ENCODE measurements at places on chromosomes 11 and 22.

DNA sequence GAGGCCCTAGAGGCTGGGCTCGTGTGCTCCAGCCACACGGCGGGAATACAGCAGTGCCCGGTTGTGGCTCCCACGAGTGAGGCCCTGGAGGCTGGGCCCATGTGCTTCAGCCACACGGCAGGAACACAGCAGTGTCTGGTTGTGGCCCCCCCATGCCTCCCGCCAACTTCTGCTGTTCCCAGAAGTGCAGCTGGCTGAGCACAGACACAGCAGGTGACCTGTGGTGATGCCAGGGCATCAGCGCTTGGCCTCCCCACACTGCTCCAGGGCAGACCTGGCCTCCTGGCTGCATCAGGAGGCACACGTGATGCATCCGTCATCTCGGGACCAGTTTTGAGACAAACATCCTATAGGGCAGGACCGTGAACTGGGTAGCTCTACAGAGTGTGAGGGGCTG, 110.3 kb downstream of the KCNQ1OT1 start:
- DNase-seq: no peak

DNA sequence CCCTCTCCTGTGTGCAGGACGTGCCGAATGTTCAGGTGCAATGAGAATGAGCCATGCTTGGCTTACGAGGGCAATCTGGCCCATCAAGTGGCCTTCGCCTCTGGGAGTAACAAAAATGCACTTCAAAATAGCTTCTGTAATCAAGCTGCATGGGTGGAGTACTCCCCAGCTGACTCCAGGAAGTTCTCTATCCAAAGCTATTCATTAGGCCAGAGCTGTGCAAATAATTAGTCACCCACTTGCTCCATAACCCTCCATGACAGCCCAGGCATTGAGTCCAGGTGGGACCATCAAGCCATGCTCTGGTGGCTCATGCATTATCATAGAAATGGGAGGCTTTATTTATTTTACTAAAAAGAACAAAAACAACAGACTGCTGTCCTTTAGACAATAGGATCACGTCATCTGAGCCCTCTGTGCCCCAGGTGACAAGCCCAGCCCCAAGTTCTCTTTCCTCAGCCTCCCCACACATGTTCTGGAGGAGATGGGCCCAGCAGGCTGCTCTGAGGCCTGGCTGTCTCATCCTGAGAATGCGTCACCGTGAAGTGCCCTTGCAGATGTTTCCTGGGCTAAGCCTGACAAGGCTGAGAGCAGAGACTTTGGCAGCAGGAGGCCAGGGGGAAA, 244.7 kb downstream of the ETS1 start:
- DNase-seq: no peak

DNA sequence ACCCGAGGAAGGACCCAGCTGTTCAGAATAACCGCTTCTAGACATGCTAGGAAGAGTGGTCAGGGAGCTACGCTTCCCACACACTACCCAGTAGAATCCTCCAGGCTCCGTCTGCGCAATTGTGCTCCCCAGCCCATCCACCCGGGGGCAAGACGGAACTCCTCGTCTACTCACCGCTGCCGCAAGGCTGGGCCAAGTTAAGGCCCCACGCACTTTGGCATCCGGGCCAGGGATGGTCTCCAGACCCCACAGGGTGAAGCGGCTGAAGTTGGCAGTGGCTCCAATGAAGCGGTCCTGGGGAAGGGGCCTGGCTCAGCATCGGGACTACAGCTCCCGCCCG, 757 bp downstream of the RNASEH2C start:
- peak; percentile 13 for DNase-seq

DNA sequence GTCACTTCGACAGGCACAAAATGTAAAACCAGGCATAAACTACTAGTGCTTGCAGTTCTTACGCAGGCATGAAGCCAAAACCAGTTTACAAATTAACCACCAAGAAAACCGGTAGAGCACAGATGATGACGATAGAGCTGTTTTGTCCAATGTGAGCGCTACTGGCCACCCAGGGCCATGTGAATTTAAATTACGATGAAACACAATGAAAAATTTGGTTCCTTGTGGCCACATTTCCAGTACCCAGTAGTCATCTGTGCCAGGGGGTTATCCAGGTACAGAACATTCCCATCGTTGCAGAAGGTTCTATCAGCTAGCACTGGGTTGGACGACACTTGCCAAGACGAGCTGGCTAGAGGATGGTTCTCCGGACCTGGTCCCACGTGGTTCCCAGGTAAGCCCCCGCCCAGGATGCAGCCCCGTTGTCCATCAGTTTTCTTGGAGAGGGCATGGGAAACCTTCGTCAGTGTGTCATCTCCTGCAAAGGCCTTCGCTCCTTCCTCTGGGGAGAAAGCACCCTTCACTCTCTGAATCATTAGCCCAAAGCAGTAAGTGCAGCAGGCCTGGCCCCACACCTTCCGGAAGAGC, 1.1 kb upstream of the CD81 start:
- DNase-seq: no peak

- no peak for DNase-seq
Measured at GRCh38 chr11:117449111-117449693, 121.5 kb downstream of the CEP164 start.

DNA sequence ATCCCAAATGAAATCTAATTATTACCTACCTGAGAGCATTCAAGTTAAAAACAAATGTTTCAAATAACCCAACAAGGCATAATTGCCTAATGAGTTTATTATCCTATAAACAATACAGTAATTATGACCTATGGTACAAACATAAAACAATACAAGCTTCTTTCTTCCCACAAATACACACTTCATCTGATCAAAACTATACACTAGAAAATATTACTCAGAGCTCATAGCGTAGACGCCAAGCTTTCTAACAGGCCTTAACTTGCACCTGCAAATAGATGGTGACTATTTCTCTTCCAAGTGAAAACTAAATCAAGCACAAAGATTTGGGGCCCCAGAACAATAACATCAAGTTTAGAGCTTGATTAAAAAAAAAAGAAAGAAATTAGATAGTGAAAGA, 78.1 kb downstream of the SOX6 start:
- DNase-seq: no peak

- DNase-seq: no peak
Measured at GRCh38 chr11:85902353-85902752, 47.2 kb downstream of the CCDC83 start.

DNA sequence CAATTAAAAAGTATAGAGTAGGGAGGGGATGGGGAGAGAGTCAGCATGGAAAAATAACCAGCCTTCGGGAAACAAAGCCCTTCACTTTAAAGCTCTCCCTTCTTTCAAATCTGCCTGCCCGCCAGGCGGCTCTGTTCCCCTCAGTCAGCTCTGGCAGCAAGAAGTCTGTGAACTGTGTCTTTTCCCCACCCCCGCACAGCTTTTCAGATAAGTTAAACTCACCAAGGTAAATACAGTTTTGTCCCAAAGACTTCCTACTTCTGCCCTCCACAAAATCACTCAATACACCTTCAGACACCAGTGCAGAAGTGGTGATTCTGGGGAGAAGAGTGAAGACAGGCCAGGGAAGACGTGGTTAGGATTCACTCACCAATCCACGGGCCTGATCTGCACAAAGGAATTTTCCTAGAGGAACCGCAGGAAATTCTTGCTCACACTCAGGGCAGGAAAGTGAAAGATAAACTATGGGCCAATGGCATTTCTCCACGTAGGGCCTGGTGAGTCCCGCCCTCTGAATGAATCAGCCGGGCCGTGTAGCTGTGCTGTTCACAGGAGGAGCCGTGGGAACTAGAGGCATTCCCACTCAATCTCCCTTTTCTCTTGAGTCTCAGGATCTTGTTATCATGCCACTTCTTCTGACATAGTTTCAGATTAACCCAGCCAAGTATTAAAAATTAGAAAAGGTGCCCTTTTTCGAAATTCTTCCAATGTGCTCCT, at the start of gene TRIM5:
TSS of gene TRIM5 (minus strand) at position 429 of the 717 bp plus-strand sequence. CDS start 4,897 bp downstream, outside the sequence.
- peak; percentile 50 for DNase-seq

- DNase-seq: no peak
Measured at GRCh38 chr11:95739108-95739938, 50.3 kb downstream of the FAM76B start.

GRCh38 chr11:62601122-62601371, 618 bp downstream of the MTA2 start:
- peak; percentile 35 for DNase-seq

DNA sequence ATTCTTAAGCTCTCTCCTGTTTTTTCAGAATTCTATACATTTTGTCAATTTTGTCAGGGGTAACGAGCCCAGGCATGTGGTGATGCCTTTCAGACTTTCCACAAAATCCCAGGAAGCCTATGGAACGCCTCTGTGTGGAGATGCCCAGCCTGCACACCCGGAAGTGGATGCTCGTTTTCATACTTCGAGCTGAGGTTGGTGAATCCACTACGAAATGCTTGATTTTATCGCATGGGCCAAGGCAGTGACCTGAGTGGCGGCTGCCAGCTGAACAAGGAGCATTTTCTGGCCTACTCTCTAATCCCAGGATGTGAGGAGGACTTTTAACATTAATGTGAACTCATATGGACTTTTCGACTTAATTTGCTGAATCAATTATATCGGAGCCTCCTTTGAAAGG, 426.7 kb upstream of the B3GAT1 start:
- DNase-seq: no peak

DNA sequence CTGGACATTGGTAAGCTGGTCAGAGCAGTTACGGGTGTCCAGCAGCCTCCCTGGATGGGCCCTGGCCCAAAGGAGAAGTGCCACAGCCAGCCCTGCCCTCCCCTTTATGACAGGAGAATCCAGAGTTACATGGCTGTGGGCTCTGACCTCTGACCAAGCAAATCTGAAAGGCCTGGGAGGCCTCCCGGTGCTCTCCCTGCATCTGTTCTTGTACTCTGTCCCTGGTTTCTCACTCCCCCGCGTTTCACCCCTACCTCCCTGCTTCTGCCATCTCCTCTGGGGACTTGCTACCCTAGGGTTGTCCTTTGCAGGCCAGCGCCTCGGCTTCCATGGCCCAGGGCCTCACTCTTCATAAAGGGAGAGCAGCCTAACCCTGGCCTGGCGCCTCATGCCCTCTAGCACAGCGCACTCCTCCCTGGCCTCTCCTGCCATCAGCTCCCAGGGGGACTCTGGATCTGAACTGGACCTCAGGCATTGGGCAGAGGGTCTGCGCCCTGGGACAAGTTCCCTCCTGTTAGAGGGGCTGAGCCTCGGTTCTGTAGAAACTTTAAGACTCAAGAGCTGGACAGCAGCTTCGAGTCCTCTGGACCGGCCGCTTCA, 10.7 kb downstream of the PICK1 start:
- no peak for DNase-seq

DNA sequence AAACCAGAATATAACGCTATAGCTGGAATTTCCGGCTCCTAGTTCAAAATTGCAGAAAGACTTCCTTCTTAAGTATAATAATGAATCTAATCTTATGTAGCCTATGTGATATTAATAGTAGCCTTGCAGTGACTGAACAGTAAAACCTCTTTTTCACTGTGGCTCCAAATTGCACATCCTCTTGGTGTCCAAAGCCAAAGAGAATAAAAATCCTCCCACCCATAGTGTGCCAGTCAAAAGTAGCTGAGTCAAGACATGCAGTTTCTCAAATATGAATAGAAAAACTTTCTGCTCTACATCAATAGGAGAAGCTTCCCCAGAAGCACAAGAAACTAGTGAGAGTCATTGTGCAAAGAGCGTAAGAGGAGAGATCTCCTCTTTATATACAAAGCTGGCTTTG, 76.0 kb upstream of the PICALM start:
- DNase-seq: no peak

DNA sequence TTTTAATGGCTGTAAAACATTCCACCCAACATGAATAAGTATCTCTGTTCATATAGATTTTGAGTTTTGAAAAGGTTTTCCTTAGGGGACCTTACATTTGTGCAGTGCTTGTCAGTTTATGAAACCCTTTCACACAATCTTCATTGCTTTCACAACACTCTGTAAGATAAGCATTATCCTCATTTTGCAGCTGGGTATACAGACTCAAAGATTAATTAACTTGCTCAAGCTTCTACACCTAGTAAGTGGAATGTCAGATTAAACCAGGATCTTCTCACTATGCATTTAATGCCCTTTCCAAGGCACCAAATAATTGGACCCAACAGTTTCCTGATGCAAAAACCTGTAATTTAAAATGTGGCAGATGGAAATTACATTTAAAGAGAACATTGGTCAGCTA, 11.6 kb upstream of the GAB2 start:
- DNase-seq: no peak

DNA sequence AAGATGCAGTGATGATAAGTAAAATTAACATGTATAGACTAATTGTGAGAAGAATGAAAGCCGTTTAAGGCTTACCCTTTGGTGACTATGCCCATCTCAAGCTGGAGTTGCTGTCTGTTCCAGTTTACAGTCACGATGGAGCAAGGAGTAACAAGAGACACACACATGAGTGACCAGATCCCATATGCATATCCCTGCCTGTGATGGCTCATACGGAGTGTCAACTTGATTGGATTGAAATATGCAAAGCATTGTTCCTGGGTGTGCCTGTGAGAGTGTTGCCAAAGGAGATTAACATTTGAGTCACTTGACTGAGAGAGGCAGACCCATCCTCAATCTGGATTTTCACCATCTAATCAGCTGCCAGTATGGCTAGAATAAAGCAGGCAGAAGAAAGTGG, 786.8 kb downstream of the FAM181B start:
- no peak for DNase-seq

- no peak for DNase-seq
Measured at GRCh38 chr11:44199816-44200215, 104.3 kb downstream of the EXT2 start.

DNA sequence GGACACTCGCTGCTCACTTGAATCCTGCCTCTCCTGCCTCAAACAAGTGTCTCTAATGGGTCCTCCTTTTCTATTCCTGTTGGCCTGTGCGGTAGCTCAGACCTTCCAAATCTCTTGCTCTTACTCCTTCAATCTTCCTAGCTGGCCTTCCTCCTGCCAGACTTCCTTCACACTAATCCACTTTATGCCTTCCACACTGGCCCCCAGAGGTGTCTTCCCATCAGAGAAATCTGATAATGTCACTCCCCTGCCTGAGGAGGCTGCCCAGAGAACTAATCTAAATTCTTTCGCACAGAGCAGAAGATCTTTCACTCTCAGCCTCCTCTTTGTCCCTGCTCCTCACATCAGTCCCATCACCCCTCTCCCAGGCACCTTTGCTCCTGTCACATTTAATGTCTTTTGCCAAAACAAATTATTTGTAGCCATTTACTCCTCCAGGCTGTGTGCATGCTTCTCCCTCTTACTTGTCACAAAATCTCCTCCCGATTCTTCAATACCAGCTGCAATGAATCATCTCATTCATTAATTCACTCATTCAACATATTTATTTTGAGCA, 175.7 kb downstream of the MAML2 start:
- DNase-seq: no peak

DNA sequence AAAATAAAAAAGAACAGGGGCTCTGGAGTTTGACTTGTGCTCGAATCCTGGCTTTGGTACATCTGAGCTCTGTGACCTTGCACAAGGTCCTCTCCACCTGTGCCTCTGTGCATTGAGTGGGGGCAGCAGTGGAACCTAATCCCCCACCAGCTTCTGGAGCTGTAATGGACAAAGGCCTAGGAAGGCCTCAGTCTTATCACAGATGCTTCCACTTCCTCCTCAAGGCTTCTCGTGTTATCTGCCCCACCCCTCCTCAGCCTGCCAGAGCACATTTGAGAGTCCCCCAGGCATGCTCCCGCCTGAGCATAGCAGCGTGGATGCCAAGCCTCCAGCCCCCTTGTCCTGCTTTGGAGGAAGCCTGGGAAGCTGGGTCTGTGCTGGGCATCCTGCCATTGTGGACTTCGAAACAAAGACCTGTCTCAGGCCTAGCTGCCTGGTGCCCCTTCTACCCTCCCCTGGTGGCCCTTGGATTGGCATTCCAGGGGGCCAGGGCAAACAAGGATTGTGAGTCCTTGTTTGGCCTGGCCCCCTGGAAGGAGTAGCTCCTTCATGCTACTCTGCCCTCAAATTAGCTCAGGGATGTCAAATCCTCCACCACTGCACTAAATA, 15.0 kb downstream of the SLC35E4 start:
- DNase-seq: no peak
